ENCODE measurements at places on chromosomes 16 and 17. TPM values are rescaled to one million over a fixed set of nuclear protein-coding genes. Genes with fewer than 3 reads are reported as not detected.

DNA sequence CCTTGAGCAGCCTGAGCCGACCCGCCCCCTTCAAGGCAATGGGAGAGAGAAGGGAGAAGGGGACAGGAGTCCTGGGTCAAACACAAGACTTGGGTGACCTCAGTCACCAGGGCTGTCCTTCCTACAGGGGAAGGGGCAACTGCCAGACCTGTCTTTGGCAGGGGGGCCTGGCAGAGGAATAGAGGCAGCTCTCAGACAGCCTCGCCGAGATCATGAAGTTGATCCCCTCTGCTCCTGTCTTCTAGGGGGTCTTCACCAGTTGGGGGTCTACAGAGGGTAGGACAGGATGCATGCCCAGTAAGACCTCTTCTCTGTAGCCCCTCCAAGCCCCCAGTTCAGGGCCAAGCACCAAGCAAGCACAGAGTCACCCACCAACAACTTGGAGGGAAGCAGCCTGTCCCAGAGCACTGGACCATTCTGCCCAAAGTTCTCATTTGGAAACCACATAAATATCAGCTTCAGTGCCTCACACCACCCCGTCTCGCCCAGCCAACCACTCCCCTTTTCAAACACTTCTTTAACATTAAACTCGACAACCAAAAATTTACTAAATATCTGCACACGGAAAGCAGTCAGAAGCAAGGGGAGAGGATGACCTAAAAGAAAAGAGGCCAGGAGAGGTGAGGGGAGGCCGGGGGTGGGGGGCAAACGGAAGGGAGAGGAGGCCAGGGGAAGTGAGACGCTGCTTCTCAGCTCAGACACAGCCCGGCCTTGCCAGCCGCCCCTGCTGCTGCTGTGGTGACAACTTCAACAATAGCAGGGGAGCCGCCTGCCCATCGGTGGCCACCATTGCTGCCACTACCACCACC is 7.7 kb downstream of the DOK4 start:
- DNase-seq = no peak

CLDN7 gene
- 2.0 TPM for total RNA-seq

- DNase-seq = no peak
These were observed 134.5 kb downstream of the MRTFB start for GRCh38 chr16:14205666-14206065.

DNA sequence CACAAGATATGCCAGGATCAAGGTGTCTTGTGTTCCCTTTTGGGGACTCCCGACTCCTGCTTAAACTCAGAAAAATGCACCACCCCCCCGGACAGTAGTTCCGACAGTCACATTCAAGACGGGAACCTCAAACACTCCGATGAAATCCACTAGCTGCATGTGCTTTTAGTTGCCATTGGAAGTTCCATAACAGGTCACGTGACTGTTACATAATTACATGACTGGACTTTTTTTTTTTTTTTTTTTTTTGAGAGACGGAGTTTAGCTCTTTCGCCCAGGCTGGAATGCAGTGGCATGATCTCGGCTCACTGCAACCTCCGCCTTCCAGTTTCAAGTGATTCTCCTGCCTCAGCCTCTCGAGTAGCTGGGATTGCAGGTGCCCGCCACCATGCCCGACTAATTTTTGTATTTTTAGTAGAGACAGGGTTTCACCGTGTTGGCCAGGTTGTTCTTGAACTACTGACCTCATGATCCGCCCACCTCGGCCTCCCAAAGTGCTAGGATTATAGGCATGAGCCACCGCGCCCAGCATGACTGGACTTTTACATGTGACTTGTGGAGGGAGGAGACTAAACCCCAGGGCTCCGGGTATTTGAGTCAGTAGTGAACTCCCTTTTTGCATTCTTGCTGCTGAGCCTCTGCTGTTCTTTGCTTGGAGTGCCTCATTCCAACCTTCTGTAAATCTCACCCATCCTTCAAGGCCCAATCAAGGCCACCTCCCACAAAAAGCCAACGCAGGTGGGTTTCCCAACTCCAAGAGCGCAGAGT is 1.6 kb downstream of the SIRT7 start:
- peak; percentile 68 for DNase-seq

- peak; percentile 8 for DNase-seq
These were observed 10.7 kb upstream of the RNF222 start for GRCh38 chr17:8408371-8408770.

DNA sequence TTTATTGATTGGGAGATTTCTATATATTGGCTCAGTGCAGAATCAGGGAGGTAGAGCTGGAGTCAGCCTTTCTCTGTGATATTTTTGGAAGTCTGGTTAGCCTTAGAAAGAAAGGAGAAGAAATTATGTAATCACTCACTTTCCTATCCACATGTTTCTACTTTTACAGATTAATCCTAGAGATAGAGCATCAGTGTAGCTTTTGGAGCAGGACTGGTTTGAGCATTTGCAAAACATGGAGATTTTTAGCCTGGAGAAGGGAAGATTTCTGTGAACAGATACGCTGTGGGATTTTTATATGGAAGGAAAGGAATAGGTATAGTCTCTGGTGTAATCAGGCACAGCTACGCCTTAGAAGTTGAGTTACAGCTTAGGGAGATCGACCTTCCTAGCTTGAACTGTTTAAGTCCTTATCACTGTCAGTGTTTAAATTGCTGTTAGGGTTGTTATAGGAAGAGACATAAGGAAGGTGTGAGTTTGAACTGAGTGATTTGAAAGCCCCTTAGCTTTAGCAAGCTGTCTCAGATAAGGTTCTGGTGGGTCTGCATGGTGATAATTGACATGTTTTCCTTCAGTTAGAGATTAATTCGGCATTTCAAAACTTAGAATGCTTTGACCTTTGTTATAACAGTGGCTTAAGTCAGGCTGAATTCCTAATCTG is 20.5 kb downstream of the METTL9 start:
- no peak for DNase-seq

DNA sequence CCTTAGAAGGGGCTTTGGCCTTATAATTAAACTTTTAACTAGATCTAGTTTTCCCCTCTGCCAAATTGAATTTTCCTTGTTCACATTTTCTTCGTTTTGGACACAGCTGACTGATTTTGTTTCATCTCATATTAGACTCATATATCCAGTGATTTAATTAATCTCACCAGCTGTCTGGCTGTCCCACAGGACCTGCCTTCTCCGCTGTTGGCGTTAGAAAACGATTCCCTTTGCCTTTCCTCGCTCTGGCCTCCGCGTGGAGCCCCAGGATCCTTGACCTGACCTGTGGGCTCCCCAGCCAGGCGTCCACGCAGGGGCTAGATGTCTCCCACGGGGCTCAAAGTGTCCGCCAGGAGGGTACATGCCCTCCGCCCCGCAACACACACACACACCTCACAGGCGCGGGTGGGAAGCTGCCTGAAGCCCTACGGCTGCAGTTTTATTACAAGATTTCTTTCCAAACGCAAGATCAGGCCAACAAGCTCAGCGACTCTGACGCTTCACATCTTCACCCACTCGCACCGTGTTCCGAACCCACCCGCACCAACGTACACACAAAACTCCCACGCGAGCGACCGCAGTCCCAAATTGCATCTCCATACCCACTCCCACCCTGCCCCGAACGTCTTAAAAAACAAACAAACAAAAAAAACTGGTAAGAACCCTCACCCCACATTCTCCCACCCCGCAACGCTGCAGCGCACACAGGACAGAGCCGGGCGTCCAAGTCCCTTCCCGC is 1.1 kb downstream of the RPRML start:
- DNase-seq = no peak

DNA sequence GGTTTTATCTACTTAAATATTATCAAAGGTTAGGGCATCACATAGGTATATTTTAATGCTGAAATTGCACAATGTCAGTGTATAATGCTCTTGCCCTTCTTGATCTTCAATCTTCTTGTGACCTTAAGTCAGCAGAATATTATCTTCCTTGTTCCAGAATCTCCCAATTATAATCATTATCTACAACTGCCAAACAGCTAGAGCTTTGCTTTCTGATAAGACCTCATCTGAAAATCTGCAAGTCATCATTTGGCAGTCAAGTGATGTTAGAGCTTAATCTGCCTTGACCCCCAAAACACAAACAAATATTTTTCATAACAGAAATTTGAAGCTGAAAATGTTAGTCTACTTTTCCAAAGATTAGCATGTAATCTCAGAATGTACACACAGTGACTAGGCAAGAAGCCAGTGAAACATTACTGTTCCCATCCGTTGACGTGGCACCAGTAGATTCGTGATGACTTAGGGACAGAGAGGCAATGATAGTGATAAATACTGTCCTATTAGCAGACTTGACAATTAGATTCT is 19.8 kb downstream of the REXO5 start:
- no peak for DNase-seq

- DNase-seq = peak; percentile 39
These were observed 537 bp downstream of the CNOT1 start for GRCh38 chr16:58628845-58629732.

BCL6B gene
- total RNA-seq = not detected

DNA sequence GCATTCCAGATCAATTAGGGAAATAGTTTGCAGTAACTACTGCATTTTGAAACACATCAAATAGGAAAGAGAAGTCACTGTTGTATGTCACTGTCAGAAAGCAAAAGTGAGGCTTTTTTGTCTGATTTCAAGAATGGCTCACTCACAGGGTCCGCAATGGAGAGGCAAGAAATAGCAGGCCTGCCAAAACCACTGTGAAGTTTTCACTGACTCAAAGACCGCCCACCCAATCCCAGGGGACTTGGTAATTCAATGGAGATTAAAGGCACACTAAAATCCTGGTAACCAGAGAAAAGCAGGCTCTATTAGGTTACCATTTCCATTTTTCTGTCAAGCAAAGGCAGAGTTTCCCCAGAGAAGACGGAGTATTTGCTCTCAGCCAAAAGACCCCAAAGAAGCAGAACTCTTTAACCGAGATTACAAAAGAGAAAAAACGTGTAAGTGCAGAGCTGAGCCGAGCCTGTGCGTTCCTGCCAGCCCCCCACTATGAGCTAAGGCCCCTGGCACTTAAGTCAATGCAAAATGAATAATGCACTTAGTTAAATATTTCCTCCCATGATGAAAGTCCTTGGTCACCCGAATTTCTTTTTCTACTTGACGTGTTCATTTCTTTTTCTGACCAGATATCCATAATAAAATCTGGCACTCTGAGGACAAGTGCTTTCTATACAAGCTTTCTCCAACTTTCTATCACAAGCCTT is 57.0 kb downstream of the FOXL1 start:
- peak; percentile 46 for DNase-seq

DNA sequence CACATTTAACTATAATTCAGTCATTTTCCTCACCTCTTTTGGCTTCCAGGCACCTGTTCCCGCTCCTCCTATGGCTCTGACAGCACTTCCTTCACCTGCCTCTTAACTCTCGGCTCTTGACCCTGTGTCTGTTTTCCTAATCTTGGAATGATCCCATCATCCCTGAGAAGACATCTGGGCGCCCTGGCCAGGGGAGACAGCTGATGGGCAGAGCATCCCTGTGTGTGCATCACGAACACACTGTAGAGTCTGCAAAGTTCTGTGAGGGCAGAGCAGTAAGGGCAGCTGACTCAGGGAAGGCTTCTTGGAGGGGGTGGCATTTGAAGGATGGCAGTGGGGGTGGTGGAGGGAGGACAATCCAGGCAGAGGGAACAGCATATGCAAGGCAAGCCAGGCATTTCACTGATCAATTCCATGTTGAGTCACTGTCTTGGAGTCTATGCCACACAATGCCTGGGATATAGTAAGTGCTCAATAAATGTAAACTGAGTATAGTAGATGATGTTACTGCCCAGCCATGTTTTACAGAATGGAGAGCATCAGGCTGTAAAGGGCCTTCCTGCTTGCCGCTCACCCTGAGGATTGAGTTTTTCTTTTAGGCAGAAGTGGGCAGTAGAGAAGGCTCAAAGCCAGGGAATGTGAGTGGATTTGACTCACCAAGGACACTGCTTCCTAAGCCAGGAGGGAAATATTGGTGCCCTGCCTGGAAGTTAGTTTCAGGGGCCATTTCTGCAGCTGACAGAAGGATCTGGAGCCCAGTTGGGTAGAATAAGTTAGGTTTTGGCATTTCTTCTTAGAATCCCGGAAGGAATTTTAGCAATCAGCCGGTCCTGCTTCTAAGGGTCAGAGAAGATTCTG is 5.8 kb upstream of the RAB11FIP4 start:
- no peak for DNase-seq

TSNAXIP1 gene
- not detected for total RNA-seq

TEX14 gene
- total RNA-seq = not detected

PRSS27 gene
- 1.1 TPM for total RNA-seq

KRTAP4-4 gene
- not detected for total RNA-seq

GNGT2 gene
- total RNA-seq = 0.60 TPM

- DNase-seq = peak; percentile 18
These were observed 27.9 kb downstream of the GABARAPL2 start for GRCh38 chr16:75593825-75594820.

SNX20 gene
- not detected for total RNA-seq

GRCh38 chr17:60303406-60304099 is 88.4 kb downstream of the USP32 start:
- DNase-seq = no peak

KRTAP2-2 gene
- total RNA-seq = not detected

ATXN1L gene
- 8.8 TPM for total RNA-seq

GRCh38 chr17:10198509-10199249 is at the start of gene GAS7:
Gene GAS7 (minus strand): TSS chr17:10198606.
- peak; percentile 35 for DNase-seq

PGAP3 gene
- total RNA-seq = 4.0 TPM

DNA sequence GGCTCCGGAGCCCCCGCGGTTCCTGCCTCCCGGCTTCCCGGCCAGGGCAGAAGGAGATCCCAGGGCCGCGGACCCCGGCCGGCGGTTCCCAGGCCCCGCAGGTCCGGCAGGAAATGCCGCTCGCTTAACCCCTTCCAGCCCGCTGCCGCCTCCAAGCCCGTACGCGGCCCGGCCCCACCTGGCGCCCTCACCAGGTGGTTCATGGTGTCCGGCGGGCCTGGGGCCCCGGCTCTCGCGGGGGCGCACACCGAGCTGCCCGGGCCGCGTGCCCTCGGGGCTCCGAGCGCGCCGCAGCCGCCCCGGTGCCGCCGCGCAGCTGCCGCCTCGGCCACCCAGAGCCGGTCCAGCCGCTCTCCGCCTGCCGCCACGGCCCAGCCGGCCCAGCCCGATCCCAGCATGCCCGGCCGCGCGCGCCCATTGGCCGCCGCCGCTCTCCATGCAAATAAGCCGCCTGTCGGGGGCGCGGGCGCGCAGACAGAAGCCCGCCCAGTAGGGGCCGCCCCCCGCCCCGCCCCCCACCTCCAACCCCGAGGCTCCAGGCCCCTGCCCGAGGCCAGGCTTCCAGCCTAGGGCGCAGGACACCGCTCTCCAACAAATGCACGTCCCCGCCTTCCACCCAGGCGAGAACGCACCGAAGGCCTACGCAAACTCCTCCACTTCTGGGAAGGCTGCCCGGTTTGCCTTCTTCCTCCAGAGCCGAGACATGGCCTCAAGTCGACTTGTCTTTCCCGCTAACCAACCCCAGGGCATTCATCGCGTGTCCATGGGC is at the start of gene BCAR1:
TSS of gene BCAR1 (minus strand) at position 345 of the 769 bp plus-strand sequence. CDS start at position 203, 142 bp downstream.
- DNase-seq = peak; percentile 85

GRCh38 chr17:63718988-63719387 is 19.1 kb upstream of the LIMD2 start:
- DNase-seq = no peak

RTN4RL1 gene
- total RNA-seq = 7.6 TPM
